Suprapubic skin (tissue), 4 donors: ENCODE measurements at places on chromosomes 4 and X. TPM values are rescaled to one million over a fixed set of nuclear protein-coding genes. Genes with fewer than 3 reads are reported as not detected.

Gene BGN
- 93.8 TPM for total RNA-seq

Gene KCTD8
- total RNA-seq, result 0.34 TPM

Gene RTL9
- total RNA-seq, result not detected

Gene MAGEC3
- total RNA-seq, result not detected

Gene AKAP4
- total RNA-seq, result not detected

Gene LNX1
- 47.2 TPM for total RNA-seq

Gene SUPT20HL2
- not detected for total RNA-seq

Gene RHOXF2B
- total RNA-seq, result not detected

Gene SPANXA1
- not detected for total RNA-seq

Gene PWWP3B
- total RNA-seq, result 0.11 TPM

DNA sequence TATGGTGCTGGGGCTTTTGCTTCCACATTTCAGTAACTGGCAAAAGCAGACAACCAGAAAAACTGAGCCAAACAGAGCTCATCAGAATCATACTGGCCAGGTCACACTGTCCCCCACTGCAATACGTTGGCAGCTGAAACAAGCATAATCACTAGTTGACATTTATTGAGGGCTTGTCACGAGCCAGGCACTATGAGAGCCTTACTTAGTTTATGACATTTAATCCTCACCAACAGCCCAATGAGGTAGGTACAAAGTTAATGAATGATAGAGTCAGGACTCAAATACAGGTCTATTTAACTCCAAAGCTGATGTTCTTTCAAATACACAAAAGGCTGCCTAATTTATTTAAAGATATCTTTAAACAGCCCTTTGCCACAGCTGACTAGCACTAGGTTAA lies 174.0 kb upstream of the MBNL3 start:
- H3K36me3 ChIP-seq, result no peaks in the 10 kb centered on the region
- H3K27me3 ChIP-seq, result no peaks in the 10 kb centered on the region
- DNase-seq, result no peak
- no peak overlapping the region for H3K27ac ChIP-seq

- H3K27me3 ChIP-seq, result no peaks in the 10 kb centered on the region
- no peak overlapping the region for H3K4me3 ChIP-seq
- H3K4me1 ChIP-seq, result peaks cover 9% of the 10 kb centered on the region
- H3K27ac ChIP-seq, result peak overlapping the region; percentile 51
Observed at GRCh38 chrX:19772096-19772821, 115.1 kb downstream of the SH3KBP1 start.

DNA sequence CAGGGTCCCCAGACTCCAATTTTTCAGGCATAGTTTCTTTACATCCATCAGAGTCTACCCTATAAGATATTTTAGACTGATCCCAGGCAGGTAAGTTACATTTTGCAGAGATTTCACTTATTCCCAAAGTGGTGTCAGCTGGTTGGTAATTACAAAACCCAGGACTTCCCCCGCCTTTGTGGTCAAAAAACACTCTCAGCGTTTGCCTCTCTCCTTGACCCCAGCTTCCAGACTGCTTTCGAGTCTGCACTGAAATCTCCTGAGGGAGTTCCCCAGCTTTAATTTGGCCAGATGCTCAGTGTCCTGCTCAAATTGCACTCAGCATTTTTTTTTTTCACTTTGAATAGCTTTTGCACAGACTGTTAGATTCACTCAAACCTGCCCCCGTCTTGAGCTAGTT lies 11.2 kb upstream of the AMOT start:
- H3K27me3 ChIP-seq, result no peaks in the 10 kb centered on the region
- peaks cover 4% of the 10 kb centered on the region for H3K4me1 ChIP-seq
- H3K36me3 ChIP-seq, result no peaks in the 10 kb centered on the region
- DNase-seq, result no peak
- no peak overlapping the region for H3K27ac ChIP-seq

- no peak for DNase-seq
- H3K4me1 ChIP-seq, result no peaks in the 10 kb centered on the region
- no peak overlapping the region for H3K4me3 ChIP-seq
- H3K36me3 ChIP-seq, result no peaks in the 10 kb centered on the region
- no peak overlapping the region for H3K27ac ChIP-seq
Observed at GRCh38 chr4:156756118-156756517, 215.5 kb downstream of the PDGFC start.

GRCh38 chrX:103538728-103539127 lies 19.4 kb upstream of the RAB40A start:
- no peak overlapping the region for H3K4me3 ChIP-seq
- H3K36me3 ChIP-seq, result no peaks in the 10 kb centered on the region
- no peaks in the 10 kb centered on the region for H3K27me3 ChIP-seq
- peak overlapping the region; percentile 73 for H3K27ac ChIP-seq
- H3K4me1 ChIP-seq, result peaks cover 5% of the 10 kb centered on the region

- H3K27me3 ChIP-seq, result no peaks in the 10 kb centered on the region
- H3K36me3 ChIP-seq, result no peaks in the 10 kb centered on the region
- H3K4me3 ChIP-seq, result no peak overlapping the region
- no peak overlapping the region for H3K27ac ChIP-seq
Observed at GRCh38 chrX:72280321-72280845, 3.3 kb upstream of the RPS4X start.

DNA sequence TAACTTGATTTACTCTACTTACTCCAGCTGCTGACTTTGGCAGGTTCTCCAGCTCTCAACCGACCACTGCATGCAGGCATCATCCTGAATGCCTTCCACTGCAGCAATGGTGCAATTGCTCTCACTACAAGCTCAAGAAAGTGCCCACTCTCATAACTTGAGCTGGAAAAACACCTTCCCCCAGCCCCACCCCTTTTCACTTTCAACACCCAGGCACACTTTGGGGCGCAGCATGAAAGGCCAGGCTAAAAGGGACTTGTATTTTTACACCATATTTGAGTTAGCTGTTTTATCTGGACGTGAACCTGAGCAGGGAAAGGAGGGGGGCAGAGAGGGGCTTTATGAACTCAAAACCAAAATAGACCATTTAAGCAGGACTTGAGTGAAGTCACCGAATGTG lies 274.5 kb downstream of the RAB28 start:
- DNase-seq, result no peak
- no peak overlapping the region for H3K4me3 ChIP-seq
- H3K27me3 ChIP-seq, result no peaks in the 10 kb centered on the region
- H3K27ac ChIP-seq, result no peak overlapping the region
- H3K4me1 ChIP-seq, result no peaks in the 10 kb centered on the region

- no peak overlapping the region for H3K27ac ChIP-seq
- H3K27me3 ChIP-seq, result no peaks in the 10 kb centered on the region
- H3K4me3 ChIP-seq, result no peak overlapping the region
- no peak for DNase-seq
- H3K4me1 ChIP-seq, result no peaks in the 10 kb centered on the region
- peaks cover 14% of the 10 kb centered on the region for H3K36me3 ChIP-seq
Observed at GRCh38 chr4:5724377-5724776, 13.4 kb downstream of the EVC start.

- H3K4me1 ChIP-seq, result no peaks in the 10 kb centered on the region
- H3K27me3 ChIP-seq, result no peaks in the 10 kb centered on the region
- no peak overlapping the region for H3K4me3 ChIP-seq
Observed at GRCh38 chr4:146846882-146847281, 98.8 kb downstream of the TTC29 start.

DNA sequence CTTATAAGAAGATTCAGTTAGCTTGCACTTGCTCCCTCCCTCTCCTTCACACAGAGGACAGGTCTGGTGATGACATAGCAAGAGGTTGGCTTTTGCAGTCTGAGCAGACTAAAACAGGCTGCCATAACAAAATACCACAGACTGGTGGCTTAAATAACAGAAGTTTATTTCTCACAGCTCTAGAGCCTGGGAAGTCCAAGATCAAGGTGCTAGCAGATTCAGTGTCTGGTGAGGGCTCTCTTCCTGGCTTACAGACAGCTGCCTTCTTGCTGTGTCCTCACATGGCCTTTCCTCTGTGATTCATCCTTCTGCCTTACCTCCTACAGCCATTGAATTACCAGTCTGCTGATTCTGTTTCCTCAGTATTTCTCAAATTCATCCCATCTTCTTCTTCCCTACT lies 13.1 kb downstream of the RP2 start:
- no peaks in the 10 kb centered on the region for H3K36me3 ChIP-seq
- H3K27me3 ChIP-seq, result no peaks in the 10 kb centered on the region
- no peak for DNase-seq

GRCh38 chr4:183438458-183439113 lies 5.8 kb upstream of the CDKN2AIP start:
- peak overlapping the region; percentile 61 for H3K27ac ChIP-seq
- DNase-seq, result no peak
- H3K4me1 ChIP-seq, result peaks cover 20% of the 10 kb centered on the region
- H3K36me3 ChIP-seq, result no peaks in the 10 kb centered on the region
- H3K27me3 ChIP-seq, result no peaks in the 10 kb centered on the region

DNA sequence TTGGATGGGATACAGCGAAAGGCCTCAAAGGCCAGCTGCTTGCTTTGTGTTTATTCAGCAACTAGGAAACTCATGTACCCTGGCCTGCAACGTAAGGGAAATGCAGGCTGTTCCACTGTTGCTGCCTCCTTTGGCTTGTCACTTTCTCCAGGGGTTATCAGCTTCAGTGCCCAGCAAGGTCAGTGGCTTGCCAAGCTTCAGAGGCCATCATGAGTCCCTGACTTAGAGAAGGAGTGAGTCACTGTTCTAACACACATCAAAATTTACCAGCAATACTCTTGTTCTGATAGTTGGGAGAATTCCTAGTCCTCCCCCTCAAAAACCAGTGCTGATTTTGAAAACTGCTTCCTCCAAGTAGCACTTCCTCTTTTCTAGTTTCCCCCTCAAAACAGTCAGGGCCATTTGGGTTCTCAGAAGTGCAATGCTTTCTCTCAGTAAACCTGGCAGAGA lies 250.8 kb downstream of the ARHGAP24 start:
- peak overlapping the region; percentile 60 for H3K27ac ChIP-seq
- no peak for DNase-seq
- no peak overlapping the region for H3K4me3 ChIP-seq
- H3K27me3 ChIP-seq, result no peaks in the 10 kb centered on the region
- H3K36me3 ChIP-seq, result no peaks in the 10 kb centered on the region

DNA sequence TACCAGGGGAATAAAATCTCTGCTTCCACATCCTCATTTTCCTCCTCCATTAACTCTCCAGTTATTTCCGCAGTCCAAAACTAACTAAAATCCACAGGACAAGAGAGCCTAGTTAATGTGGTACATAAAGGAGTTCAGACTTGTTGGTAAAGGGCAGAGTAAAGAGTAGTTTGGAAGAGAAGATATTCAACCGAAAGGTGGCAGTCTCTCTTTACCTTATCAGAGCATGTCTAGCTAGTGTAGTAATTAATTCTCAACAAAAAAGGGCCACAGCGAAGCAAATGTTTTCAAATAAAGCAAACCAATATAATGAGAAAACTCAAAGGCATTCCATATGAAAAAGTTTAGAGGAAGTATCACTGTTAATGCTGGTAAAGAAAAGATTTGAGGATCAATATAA lies 286.5 kb downstream of the GLUD2 start:
- H3K36me3 ChIP-seq, result no peaks in the 10 kb centered on the region
- H3K27ac ChIP-seq, result no peak overlapping the region

GRCh38 chr4:89572224-89572858 lies 264.6 kb downstream of the SNCA start:
- H3K27ac ChIP-seq, result no peak overlapping the region
- H3K36me3 ChIP-seq, result no peaks in the 10 kb centered on the region
- H3K4me3 ChIP-seq, result no peak overlapping the region
- DNase-seq, result no peak
- no peaks in the 10 kb centered on the region for H3K27me3 ChIP-seq

GRCh38 chr4:98626350-98626749 lies 32.1 kb downstream of the TSPAN5 start:
- no peak overlapping the region for H3K27ac ChIP-seq
- no peaks in the 10 kb centered on the region for H3K27me3 ChIP-seq
- H3K4me1 ChIP-seq, result peaks cover 6% of the 10 kb centered on the region
- DNase-seq, result no peak

DNA sequence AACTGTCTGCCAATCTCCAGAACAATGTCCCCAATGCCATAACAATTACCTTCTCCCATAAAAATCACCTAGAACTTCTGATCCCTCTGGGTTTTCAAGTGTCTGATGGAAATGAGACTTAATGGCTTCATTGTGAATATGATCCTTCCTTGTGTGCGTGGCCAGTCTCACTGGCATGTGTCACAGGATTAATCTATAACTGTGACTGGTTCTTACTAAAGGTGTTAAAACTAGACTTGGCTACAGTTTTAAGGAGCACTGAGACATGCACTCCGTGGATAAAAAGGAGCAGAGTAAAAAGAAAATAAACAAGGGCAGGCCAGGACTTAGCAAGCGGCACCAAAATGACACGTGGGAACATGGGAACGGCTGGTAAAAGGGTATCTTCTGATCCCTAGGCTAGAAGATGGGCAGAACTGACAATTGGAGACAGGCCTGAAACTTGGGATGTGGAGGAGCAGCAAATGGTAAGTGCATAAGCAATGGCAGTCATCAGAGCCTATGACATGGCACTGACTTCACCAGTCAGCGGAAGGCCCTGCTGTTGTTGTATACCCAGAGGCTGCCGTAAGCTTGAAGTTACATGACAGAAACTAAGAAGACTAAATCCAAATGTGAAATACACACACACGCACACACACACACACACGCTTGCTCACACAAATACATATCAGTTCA lies 256.6 kb upstream of the NOCT start:
- H3K36me3 ChIP-seq, result no peaks in the 10 kb centered on the region
- no peaks in the 10 kb centered on the region for H3K4me1 ChIP-seq
- no peak for DNase-seq
- no peaks in the 10 kb centered on the region for H3K27me3 ChIP-seq

DNA sequence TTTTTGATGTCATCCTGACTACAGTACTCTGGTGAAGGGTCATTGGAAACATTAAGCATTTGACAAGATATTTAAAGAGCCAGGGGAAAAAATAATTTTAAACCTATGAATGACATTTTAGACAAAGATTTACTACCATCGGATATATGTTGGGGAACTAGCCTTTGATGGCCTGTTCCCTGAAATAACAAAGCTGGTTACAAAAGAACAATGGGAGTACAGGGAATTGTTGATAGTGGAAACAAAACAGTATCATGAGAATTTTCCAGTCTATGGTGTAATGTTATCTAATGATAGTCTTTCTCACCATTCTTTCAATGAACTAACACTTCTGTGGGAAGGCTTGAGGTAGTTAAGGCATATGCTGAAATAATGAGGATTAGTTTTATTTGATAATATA lies 125.9 kb upstream of the KLHL4 start:
- no peaks in the 10 kb centered on the region for H3K27me3 ChIP-seq
- no peak overlapping the region for H3K4me3 ChIP-seq
- DNase-seq, result no peak

GRCh38 chrX:131264053-131264452 lies 25.1 kb downstream of the IGSF1 start:
- no peak overlapping the region for H3K4me3 ChIP-seq
- DNase-seq, result no peak
- no peaks in the 10 kb centered on the region for H3K36me3 ChIP-seq
- H3K27ac ChIP-seq, result no peak overlapping the region
- H3K27me3 ChIP-seq, result no peaks in the 10 kb centered on the region

DNA sequence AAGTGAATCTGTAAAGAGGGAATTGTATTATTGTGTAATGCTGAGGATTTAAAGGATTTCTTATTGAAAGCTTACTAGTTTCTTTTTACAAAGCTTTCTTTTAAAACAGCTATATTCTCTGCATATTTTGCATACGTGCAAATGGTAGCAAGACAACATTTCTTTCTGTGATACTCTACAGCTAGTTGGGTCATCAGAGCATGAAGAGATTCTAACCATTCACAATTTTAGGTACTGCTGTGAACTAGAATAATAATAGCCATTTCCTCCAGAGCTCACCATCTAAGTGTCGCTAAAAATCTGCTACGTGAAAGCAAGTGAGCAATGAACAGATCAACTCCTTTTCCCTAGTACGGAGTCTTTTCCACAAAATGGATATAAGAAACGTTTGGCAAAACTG lies 37.3 kb downstream of the ARHGAP6 start:
- H3K4me1 ChIP-seq, result no peaks in the 10 kb centered on the region
- no peaks in the 10 kb centered on the region for H3K27me3 ChIP-seq
- H3K27ac ChIP-seq, result no peak overlapping the region
- no peak overlapping the region for H3K4me3 ChIP-seq
